Femur (tissue), 1 donor: ENCODE measurements at places on chromosomes 1 and 21.
A peak's percentile ranks its signal among the peaks of the same experiment; 100 is the strongest.

DNA sequence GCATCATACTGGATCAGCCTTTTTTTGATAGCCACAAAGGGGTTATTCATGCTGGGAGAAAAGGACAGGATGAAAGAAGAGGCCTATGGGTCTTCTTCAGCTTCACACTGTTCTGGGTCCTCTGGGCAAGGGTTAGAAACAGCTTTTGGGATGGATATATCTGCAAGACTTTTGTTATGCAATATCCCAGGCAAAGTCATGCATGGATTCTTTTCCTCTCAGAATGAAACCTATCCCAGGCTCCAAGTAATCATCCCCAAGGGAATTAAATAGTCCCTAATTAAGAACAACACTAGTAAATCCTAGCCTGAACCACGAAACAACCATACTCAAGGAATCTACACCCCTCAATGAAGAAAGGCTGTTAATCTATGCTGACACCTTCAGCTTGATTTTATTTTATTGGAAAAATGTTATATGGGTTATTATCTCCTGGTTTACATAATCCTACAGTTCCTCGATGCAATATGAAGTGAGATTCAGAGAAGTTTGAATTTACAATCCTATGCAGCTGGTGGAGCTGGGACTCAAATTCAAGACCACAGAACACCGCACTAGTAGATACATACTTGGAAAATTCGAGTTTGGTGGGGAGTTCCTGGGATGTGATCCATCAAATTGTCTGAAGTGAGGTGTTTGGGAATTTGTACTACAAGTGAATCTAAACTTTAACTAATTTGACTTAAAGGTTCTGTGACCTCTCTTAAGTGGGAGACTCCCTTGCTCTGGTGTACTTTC is 338.6 kb downstream of the TBX15 start:
- DNase-seq: no peak

DNA sequence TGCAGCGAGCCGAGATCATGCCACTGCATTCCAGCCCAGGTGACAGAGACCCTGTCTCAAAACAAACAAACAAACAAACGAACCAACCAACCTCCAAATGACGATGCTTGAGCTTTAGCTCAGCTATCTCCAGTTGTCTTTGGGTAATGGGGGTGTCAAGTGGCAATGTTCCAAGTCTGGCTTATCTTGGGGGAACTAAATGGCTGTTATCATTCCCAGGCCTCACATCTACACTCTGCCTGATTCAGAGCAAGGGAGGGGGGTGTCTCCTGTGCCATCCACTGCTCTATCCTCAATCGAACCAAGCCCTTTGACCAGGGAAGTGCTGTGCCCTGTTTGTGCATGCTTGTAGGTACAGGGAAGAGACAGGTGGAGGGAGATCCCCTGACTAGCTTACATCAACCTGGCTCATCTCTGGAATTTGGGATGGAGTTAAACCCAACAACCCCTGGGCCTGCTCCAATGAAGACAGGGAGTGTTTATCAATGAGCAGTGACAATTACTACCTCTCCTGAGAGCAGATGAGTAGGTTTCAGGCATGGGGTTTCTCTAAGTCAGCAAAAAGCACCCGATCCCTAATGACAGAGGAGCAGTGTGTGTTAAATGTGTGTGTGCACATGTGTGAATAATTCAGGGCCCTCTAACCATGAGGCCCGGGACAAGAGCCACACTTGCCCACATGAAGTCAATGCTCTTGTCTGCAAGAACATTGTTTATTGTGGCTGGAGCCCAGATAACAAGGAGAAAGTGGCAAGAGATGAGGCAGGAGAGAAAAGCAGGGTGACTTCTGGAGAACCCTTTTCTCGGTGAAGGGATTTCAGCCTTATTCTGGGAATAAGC is 20.3 kb upstream of the IL6R start:
- DNase-seq: no peak

GRCh38 chr1:94736073-94736472 is 84.1 kb upstream of the SLC44A3 start:
- DNase-seq: no peak

GRCh38 chr1:178323067-178323466 is 173.7 kb downstream of the CLEC20A start:
- no peak for DNase-seq

DNA sequence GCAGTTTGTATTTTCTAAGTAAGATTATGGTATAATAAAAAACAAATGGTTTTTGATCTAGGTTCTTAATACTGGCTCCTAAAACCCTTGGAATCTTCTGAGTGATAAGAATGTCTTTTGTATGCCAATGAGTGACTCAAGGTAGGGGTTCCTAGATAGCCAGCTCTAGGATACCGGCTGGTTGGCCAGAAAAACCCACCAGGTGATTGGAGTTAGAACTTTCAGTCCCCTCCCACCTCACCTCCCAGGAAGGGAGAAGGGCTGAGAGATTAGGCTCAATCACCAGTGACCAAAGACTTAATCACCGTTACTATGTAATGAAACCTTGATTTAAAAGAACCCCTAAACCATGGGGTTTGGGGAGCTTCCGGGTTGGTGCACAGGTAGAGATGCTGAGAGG is 8.7 kb upstream of the BRDT start:
- DNase-seq: no peak

GRCh38 chr1:1947493-1947892 is 28.4 kb upstream of the TMEM52 start:
- peak; percentile 3 for DNase-seq

GRCh38 chr1:16243936-16244649 is 7.1 kb upstream of the CPLANE2 start:
- peak; percentile 86 for DNase-seq

- DNase-seq: no peak
Observed at GRCh38 chr1:111982428-111982827, 7.0 kb downstream of the KCND3 start.

- DNase-seq: no peak
Observed at GRCh38 chr1:76443217-76443616, 368.7 kb downstream of the ST6GALNAC3 start.

DNA sequence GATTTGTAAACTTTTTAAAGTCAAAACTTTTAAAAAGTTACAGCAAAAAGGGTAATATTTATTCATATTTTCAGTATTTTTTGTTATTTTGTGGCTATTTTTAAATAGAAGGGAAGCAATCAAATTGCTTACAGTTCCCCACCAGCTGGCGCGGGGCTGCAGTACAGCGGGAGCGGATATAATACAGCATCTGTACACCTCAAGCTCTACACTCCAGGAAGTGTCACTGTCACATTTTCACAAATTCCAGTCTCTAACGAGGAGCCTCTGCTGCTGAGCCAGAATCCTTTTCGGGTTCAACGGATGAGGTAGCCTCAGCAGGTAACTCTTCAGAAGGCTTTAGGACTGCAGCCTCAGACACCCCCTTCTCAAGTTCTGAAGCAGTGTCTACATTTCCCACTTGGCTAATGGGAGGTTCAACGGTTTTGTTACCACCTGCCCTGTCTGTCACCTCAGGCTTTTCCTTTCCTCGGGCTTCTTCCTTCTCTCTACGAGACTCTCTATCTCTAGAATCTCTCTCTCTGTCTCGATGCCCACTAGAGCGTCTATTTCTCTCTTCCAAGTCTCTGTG is 11.7 kb downstream of the SOD1 start:
- DNase-seq: no peak

- DNase-seq: peak; percentile 85
Observed at GRCh38 chr1:118987468-118988185, 516 bp downstream of the TBX15 start.
